ENCODE measurements at places on chromosomes 12 and 14.

DNA sequence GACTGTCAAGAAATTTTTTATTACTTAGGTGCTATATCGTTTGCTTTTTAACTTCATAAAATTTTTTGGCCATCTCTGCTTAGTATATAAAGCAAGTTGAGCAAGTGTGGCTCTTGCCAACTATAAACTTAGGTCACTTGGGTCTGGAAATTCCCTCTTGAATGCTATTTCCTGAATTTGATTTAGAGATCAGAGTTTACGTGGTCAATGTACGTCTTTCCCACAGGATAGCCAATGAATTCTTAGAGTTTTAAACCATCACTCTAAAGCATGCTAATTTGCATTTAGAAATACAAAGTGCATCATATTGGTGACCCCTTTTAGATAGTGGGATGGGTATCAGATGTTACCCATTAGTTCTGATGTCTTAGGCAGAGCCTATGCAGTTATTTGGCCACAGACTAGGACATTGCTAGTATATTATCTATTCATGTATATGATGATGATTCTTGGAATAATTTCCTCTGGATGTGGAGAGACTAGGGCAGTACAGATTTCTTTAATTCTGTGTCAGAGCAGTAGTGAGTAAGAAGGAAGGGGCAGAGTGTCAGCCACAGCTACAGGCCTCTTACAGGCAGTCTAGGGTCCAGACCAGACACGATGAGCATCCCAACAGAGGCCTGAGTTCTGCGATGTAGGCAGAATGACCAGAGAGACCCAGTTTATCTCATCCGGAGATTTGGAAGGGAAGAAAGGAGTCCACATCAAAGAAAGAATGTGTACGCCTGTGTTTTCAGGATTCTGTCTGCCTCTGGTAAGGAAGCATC, 30.3 kb downstream of the SCN8A start:
- DNase-seq: no peak

GRCh38 chr12:19323805-19324204, 115.5 kb upstream of the AEBP2 start:
- DNase-seq: no peak

DNA sequence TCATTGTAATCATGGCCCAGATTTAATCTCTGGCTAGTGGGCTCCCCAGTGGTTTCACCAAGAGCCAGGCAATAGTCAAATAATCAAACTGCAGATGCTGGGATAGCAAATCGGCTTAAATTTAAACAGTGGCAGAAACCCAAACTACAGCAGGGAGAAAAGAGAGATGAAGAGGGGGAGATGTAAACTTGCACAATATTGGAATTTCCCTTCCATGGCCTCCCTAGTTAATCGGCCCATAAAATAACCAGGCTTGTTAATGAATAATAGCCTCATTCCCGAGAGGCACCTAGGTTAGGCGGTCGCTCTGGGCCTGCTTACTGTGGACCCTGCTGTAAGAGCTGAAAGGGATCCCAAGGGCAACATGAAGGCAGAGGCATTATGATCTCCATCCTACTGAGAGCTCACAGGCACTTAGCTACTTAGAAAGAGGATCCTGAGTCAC, 116.2 kb downstream of the NUAK1 start:
- no peak for DNase-seq

GRCh38 chr12:117134059-117134458, 34.8 kb upstream of the TESC start:
- no peak for DNase-seq

- DNase-seq: peak; percentile 63
Measured at GRCh38 chr14:104864267-104865080, 594 bp upstream of the CEP170B start.

- no peak for DNase-seq
Measured at GRCh38 chr12:7844116-7844515, 28.6 kb downstream of the SLC2A14 start.

- peak; percentile 51 for DNase-seq
Measured at GRCh38 chr12:130994821-130995375, 41.2 kb downstream of the ADGRD1 start.

Measured in sciatic nerve (tissue), 2 donors.